Stimulated activated CD4-positive, alpha-beta T cell treated with anti-CD3 and anti-CD28 coated beads, Interleukin-1b, Interleukin-23, amount 100 ng/mL, for 1 hour (primary cell): ENCODE measurements at places on chromosomes 12 and 14.

DNA sequence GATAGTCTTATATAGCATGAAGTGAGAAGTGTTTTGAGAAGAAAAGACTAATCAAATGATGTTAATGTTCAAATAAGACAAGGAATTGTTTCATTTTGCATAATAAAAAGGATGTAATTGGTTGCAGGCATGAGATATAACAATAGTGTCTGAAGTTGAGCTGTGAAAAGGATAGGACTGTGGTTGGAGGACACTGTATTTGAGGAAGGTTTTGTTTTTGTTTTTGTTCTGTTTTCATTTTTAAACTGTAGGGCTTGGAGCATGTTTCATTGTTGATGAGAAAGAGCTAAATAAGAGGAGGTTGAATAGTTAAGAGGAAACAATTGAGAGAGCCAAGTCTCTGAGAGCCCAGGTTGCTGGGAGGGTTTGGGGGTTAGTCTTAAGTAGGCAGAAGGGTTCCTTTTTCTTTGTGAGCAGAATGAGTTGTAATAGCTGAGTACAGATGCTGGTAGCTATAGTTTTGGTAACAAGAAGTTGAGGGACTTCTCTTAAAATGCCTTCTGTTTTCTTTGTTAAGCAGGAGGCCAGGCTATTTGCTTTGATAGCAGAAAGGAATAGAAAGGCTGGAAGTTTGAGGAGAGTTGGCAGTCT, 58.4 kb downstream of the CCDC91 start:
- no peak for DNase-seq

GRCh38 chr12:112938751-112939150, 477 bp downstream of the OAS3 start:
- DNase-seq = no peak

- DNase-seq = no peak
Measured at GRCh38 chr14:90784621-90785270, 31.5 kb downstream of the TTC7B start.

- DNase-seq = no peak
Measured at GRCh38 chr14:23694949-23695663, 58.9 kb downstream of the DHRS2 start.

GRCh38 chr12:89672589-89672979, 36.1 kb downstream of the ATP2B1 start:
- no peak for DNase-seq

GRCh38 chr14:41167040-41167439, 439.6 kb upstream of the LRFN5 start:
- DNase-seq = no peak

GRCh38 chr12:12881151-12881909, 10.0 kb upstream of the GPRC5A start:
- no peak for DNase-seq
